ENCODE measurements at places on chromosomes 1 and 21.

DNA sequence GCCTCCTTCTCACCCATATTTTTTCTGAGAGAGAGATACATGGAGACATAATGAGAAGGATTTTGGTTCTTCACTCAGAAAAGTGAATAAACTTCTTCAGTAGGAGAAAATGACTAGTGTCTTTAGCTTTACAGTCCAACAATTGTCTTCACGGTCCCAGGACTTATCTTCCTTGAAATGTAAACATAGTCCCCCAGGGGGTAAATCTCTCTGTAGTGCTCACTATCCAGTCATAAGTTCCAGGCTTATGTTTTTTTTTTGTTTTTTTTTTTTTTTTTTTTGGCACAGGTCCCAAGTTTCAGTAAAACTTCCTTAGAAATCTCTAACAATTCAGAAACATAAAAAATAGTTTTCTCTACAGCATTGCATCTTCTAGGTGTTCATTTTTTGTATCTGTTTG, 890.2 kb upstream of the B3GALT2 start:
- no peak for DNase-seq

- DNase-seq, result no peak
These were observed 6.2 kb downstream of the PPT1 start for GRCh38 chr1:40090652-40091355.

GRCh38 chr21:44899768-44900558, 20.7 kb downstream of the ITGB2 start:
- DNase-seq, result no peak

- DNase-seq, result no peak
These were observed 339.2 kb upstream of the KAZN start for GRCh38 chr1:14259191-14259757.

DNA sequence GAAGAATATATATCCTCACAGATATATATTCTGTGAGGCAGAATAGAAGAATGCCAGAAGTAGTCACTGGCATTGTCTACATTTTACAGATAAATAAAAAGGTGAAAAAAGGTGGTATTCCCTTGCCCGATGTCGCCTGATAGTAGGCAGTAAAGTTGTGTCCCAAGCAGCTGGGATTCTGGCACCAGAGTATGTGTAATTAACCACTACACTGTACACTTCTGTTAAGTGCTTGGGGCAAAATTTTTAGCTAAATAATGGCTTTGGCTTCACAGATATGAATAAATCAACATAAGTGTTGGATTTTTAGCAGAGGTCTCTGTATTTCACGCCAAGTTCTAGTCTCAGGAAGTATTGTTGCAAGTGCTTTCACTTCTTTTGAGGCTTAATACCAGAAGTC, 13.3 kb upstream of the CASQ2 start:
- DNase-seq, result no peak

DNA sequence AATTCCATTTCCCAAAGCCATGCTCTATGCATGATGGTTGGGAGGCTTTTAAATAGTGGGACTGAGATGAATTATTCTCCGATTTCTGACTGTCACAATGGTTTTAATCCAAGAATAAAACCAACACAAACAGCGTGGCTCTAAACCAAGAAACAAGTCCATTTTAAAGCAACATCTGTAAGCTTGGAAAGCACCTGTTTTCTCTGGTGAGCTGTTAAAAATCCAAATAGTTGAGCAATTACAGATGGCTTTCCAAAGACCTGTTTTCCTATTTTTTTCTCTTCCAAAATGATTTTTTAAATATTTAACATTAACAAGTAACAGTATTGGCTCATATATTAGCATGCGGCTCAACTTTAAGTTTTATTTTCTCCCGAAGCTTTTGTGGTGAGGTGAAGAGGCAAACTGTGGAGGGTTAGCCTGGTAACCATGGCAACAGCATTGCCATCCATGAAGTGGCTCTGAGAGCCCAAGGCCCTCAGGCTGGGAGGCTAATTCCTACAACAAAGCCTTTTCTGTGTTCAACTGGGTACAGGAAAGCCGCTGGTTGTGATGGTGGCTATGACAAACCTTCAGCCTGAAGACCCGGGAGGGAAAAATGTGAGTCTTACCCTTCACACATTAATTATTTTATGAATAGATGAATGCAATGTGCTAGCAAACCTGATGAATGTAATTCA, 56.7 kb upstream of the B3GALT5 start:
- DNase-seq, result no peak

- DNase-seq, result no peak
These were observed 10.1 kb downstream of the RBP7 start for GRCh38 chr1:10007169-10007568.

GRCh38 chr1:54745274-54745673, 19.0 kb downstream of the PARS2 start:
- no peak for DNase-seq

- DNase-seq, result no peak
These were observed 233.2 kb downstream of the FGGY start for GRCh38 chr1:59530119-59530518.

DNA sequence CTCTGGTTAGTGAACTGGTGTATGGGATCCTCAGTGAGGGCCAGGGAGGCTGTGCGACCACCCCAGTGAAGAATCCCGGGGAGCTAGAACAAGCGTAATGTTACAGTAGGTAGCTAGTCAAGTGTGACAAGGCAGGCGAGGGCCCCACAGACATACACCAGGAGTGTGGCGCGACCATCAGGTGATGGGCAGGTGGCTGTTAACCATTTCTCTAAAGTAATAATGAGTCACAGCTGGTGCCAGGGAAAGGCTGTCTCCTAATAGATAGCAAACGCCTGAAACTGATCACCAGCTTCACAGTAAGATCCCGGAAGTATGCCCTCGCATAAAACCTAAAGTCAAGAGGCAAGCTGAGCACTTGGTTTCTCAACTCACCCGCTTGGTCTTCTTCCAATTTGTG, 40.5 kb upstream of the TARBP1 start:
- DNase-seq, result peak; percentile 44

- DNase-seq, result no peak
These were observed 43.4 kb downstream of the CNST start for GRCh38 chr1:246609632-246610031.

DNA sequence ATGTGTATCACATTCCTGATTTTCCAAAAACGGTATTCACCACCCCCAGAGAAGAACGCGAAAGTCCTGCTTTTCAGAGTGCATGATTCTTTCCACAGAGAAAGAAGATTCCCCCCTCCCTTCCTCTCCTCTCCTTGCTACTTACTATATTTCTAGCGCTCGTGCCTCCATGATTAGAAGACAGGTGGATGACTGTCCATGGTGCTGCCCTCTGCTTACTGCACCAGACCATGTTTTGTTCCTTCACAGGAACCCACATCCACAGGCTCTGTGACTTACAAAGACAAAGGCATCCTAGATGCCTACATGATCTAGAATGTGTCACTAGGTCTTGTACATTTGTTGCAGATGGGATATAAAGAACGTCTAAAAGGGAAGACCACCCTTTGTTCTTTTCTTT, 49.1 kb upstream of the ZNF648 start:
- no peak for DNase-seq

- DNase-seq, result no peak
These were observed 2.8 kb upstream of the CELA2A start for GRCh38 chr1:15453734-15454133.

GRCh38 chr1:206039046-206039973, 13.7 kb upstream of the RHEX start:
- DNase-seq, result no peak

DNA sequence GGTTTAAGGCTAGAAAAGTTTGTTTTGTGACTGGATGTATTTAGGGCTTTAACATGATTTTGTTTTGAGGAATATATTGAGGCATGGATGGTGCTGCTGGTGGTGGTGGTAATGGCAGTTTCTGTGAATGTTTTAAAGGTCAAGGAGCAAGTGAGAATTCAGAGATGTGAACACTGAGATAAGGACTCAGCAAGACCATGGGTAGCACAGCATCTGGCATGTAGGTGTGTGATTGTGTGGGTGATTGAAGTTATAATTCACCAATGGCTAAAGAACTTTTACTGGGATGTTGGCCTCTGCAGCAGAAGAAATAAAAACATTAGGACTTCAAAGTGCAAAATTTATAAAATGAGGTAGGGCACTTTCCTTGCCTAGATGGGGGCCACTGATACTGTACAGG, 65.9 kb downstream of the MACF1 start:
- no peak for DNase-seq

DNA sequence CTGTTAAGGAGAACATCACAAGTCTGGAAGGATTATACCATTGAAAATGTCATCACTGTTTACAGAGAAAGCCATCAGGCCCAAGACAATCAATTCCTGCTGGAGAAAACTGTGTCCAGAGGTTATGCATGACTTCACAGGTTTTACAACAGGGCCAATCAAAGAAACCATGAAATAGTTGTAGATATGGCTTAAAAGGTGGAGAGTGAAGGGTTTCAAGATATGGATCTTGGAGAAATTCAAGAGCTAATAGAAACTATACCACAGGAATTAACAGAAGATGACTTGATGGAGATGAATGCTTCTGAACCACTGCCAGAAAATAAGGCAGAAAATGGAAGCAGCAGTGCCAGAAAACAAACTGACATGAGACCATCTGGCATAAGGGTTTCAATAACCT, 30.2 kb downstream of the USP1 start:
- no peak for DNase-seq

- no peak for DNase-seq
These were observed 14.8 kb upstream of the TMEM222 start for GRCh38 chr1:27306892-27307761.

GRCh38 chr1:240575981-240576662, 35.8 kb downstream of the GREM2 start:
- DNase-seq, result peak; percentile 99

DNA sequence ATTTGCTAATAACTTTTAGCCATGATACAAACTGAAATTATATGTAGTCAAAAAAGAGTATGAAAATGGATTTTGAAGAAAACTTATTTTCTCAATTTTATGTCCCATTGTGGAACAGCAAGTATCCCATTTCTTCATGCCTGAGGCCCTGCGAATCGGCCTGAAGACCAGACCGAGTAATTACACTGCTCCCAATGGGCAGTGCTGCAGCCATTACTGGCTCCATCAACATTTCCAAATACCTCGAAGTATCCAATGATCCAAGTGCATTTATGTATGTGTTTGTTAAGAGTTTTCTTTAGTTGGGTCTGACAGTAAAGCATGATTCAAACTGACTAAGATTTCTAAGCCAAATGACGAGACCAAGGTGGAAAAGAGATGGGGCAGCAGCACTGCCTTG, 44.4 kb downstream of the HSF2BP start:
- DNase-seq, result no peak

- DNase-seq, result peak; percentile 92
These were observed 2.2 kb downstream of the SPATA6 start for GRCh38 chr1:48469616-48470480.

GRCh38 chr1:2027961-2028583, 8.9 kb downstream of the GABRD start:
- DNase-seq, result no peak

DNA sequence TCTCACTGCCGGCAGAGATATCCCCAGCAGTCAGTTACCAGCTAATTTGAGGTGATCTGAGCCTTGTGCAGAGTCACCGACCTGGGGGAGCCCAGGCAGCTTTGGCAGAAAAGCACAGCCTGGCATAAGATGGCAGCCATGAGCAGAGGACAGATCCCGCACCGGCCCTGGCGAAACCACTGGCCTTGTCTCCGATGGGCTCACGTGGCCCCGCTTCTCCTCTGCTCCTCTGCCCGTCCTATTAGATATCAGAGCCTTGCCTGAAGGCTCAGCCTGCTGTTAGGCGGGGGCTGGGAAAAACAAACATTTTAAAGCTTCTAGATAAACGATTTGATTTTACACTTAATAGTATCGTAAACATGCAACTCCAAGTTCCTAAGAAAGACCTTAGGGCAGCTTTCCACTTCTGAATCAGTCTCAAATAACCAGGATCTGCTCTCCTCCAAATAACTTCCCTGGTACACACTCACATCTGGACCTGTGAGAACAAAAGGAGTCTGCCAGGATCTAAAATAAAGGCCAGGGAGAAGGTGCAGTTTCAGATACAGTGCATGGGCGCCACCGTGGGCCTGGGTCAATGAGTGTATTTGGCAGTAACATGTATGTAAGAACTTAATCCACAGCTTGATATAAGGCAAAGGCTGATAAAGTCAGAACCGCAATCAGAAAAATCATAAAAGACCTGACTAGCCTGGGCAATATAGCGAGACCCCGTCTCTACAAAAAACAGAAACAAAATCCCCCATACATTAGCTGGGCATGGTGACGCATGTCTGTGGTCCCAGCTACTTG, 10.0 kb downstream of the EDARADD start:
- DNase-seq, result no peak

- no peak for DNase-seq
These were observed 115.0 kb downstream of the TTLL7 start for GRCh38 chr1:83883979-83884378.

GRCh38 chr1:151846686-151847237, 6.8 kb downstream of the THEM5 start:
- DNase-seq, result no peak

DNA sequence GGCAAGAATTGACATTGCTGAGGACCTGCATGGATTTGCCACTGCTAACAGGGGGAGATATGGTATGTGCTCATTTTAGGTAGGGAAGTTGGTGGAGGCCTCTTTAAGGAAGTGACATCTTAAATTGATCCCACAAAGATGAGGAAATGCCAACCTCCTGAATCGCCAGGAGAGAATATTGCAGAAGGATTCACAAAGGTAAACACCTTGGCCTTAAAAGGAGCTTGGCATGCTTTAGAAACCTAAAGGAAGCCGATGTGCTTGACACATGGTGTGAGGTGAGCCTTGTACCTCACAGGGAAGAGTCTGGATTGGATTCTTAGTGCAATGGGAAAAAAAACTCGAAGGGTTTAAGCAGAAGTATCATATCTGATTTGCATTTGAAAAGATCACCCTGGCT, 470.5 kb upstream of the DAB1 start:
- no peak for DNase-seq

GRCh38 chr1:9246841-9247785, 12.5 kb downstream of the H6PD start:
- DNase-seq, result no peak

DNA sequence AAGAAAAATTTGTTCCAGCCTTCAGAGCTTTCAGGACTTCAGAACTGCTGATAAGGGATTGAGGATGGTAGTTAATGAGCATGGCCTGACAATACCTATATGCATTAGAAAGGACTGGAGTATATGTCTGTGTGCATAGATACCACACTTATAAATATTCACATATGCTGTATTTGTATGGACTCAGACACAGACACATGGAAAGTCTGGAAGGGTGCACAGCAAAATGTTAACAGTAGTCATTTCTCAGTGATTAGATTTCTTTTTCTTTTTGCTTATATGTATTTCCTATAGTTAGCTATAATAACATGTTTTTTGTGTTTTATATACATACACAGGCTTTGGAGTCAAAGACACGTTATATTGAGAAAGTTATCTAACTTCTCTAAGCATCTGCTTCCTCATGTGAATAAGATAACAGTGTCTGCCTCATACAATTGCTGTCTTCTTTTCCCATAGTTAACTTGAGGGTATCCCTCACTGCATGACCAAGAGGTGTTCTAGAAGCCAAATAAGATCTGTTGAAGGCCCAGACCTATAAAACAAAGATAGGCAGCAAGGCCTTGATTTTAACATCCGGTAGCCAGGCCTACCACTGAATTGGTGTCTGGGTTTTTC, 31.3 kb downstream of the INPP5B start:
- DNase-seq, result no peak

All from MV-4-11 (cell line).